ENCODE measurements at places on chromosomes 7 and 10. TPM values are rescaled to one million over a fixed set of nuclear protein-coding genes. Genes with fewer than 3 reads are reported as not detected.

Gene GRID1
- not detected for total RNA-seq

Gene TIMM23
- 70.6 TPM for total RNA-seq

Gene PON1
- not detected for total RNA-seq

Gene FIGNL1
- 50.7 TPM for total RNA-seq

Gene HOXA3
- total RNA-seq = not detected

Gene FZD8
- total RNA-seq = 0.18 TPM

Gene LRRD1
- total RNA-seq = not detected

Gene OR2A12
- total RNA-seq = not detected

Gene DUS4L
- 11.7 TPM for total RNA-seq

Gene SPRN
- total RNA-seq = not detected

Gene TMEM140
- total RNA-seq = 8.3 TPM

Gene CAMK2B
- total RNA-seq = 2.1 TPM

Gene SPDYE9
- total RNA-seq = not detected

Gene ASAH2B
- 4.2 TPM for total RNA-seq

Gene CFAP70
- 0.36 TPM for total RNA-seq

Gene CUBN
- 1.1 TPM for total RNA-seq

Gene TSPAN12
- total RNA-seq = not detected

Gene ANKRD61
- 0.33 TPM for total RNA-seq

Gene TYW1B
- total RNA-seq = 2.1 TPM

Gene SAMD9L
- 35.2 TPM for total RNA-seq

Gene NKX1-2
- total RNA-seq = not detected

Gene PARG
- total RNA-seq = 33.0 TPM

Gene HOXA11
- total RNA-seq = not detected

Gene AKR1C1
- total RNA-seq = 2.0 TPM

Gene FXYD4
- total RNA-seq = not detected

Gene SEMA3E
- not detected for total RNA-seq

Gene SCIN
- total RNA-seq = 0.80 TPM

Gene IL2RA
- total RNA-seq = 706 TPM

Gene AGAP6
- total RNA-seq = 14.9 TPM

Gene FKBP6
- total RNA-seq = not detected

Gene RBM33
- 76.1 TPM for total RNA-seq

Gene CCDC172
- total RNA-seq = not detected

Gene GNAT3
- not detected for total RNA-seq

Gene IFIT1B
- total RNA-seq = not detected

Gene FGFR2
- not detected for total RNA-seq

Gene CLEC5A
- not detected for total RNA-seq

Gene GRM3
- not detected for total RNA-seq

Gene ARL3
- 6.8 TPM for total RNA-seq

Gene NKX6-2
- total RNA-seq = not detected

Gene NUTM2A
- total RNA-seq = 0.49 TPM

Gene CCDC3
- not detected for total RNA-seq

Gene EN2
- total RNA-seq = not detected

Gene LEP
- not detected for total RNA-seq

Gene NPY4R
- total RNA-seq = not detected

Gene CFAP43
- total RNA-seq = not detected

Gene NKX2-3
- not detected for total RNA-seq

Gene SFTPA1
- not detected for total RNA-seq

Gene FGL2
- 0.14 TPM for total RNA-seq

Gene CDC14C
- total RNA-seq = not detected

Gene SHTN1
- 0.39 TPM for total RNA-seq

Gene SKAP2
- total RNA-seq = 7.4 TPM

Gene RTKN2
- total RNA-seq = 10.0 TPM
